ENCODE measurements at places on chromosomes 1 and 21.

- DNase-seq, result no peak
Measured at GRCh38 chr1:177435364-177435763, 264.6 kb downstream of the BRINP2 start.

DNA sequence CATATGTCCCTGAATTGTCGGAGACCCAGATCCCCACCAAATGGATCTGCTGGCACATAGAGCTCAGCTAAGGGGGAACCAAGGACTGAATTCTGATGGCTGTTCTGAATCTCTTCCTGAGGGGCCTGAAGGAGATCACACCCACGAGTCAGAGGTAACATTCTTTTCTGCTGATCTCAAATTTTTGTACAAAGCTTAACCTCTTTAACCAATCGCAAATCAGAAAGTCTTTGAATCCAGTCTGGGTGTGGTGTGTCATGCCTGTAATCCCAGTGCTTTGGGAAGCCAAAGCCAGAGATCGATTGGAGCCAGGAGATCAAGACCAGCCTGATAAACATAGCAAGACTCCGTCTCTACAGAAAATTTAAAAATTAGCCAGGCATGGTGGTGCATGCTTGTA, 62.8 kb upstream of the PRRC2C start:
- DNase-seq, result no peak

- no peak for DNase-seq
Measured at GRCh38 chr21:21029164-21029563, 31.0 kb downstream of the NCAM2 start.

- DNase-seq, result no peak
Measured at GRCh38 chr1:28132171-28133167, 44.0 kb downstream of the PTAFR start.

DNA sequence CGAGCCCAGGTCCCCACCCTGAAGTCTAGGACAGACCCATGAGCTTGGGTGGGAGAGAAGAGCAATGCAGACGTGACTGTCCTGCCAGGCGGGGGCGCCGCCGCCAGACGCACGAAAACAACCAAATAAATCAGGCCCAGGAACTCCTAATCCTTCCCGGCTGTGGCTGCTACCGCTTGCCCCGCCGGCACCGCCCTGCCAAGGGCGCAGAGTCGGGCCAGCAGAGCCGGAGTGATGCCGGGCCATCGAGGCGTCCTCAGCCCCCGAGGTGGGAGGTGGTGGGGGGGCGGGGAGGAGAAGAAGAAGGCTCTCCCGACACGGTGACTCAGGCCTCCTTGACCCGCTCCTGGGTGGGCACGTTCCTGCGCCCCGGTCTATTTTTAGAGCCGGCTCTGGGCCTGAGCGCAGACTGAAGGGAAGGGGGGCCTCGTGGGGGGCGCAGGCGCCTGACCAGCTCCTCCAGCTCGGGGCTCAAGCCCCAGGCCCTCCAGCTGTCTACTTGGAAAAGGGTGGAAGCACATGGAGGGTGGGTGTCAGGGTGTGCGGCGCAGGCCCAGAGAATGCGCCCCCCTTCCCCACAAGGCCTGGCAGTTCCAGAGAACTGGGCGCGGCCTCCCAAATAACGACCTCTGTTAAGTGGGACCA, 10.7 kb upstream of the COL16A1 start:
- DNase-seq, result no peak

GRCh38 chr1:77308889-77309621, 27.2 kb downstream of the AK5 start:
- no peak for DNase-seq

GRCh38 chr21:33799378-33800090, 116.1 kb downstream of the ATP5PO start:
- DNase-seq, result no peak

GRCh38 chr1:112618114-112618720, 724 bp downstream of the ST7L start:
- DNase-seq, result no peak

DNA sequence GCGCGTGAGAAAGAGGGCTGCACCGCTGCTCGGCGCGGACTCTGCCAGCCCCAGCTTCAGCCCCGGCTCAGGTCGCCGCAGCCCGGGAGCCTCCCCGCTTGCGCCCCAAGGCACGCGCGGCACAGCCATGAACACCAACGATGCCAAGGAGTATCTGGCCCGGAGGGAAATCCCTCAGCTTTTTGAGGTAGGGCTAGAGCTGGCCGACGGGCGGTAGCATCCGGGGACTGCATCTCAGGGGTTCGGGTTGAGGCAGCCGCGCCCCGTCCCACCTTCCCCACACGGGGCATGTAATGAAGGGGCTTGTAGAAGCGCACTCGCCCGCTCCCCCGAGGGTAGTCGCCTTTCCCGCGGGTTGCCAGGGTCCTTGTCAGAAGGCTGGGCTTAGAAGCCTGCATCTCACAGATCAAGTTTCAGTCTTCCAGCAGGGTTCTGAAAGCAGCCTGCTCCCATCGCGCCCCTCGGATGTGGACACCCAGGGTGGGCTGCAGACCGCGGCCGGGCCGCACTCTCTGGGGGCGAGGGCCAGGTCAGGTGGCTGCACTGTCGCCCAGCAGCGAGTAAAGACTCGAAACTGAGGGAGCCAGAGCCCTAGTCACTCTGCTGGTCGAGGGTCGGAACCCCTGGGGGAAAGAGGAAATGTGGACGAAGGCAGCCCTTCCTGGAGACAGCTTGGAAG, 507 bp downstream of the AK5 start:
- DNase-seq, result peak; percentile 19

- DNase-seq, result no peak
Measured at GRCh38 chr1:10671090-10671489, 125.4 kb downstream of the CASZ1 start.

DNA sequence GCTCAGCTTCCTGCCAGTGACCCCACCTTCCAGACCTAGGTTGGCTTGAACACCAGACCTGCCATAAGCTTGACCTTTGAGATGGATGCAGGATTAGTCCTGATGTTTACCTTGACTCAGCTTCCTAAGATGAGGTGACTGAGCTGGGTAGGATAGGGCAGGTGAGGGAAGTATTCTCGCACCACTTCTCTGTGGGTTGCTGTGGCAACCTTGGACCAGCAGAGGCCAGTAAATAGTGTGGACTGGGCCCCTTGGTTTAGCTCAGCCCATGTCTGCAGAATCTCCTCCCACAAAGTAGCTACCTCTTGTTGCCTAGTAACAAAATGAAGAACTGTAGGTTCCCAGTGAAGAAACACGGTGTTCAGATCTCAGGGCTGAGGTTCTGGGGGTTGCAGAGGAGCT, 8.4 kb downstream of the RPS6KA1 start:
- no peak for DNase-seq

DNA sequence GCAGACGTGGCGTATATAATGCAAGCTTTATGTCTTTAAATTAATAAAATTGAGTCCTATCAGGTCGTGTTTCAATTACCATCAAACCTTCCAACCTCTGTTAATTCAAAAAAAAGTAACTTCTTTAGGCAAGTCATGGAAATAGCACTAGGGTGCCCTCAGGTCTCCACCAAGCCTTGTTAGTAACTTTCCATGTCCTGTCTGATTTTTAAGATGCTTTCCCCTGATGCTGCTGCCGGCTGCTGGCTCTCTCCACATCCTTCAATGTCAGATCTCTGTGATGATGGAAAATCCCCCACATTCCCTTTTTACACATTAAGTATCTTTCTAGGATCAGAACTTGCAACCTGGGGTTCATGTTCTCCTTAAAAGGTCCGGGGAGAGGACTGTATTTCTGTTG, 3.0 kb downstream of the ERG start:
- no peak for DNase-seq

- no peak for DNase-seq
Measured at GRCh38 chr1:207241164-207241934, 80.1 kb upstream of the CD55 start.

DNA sequence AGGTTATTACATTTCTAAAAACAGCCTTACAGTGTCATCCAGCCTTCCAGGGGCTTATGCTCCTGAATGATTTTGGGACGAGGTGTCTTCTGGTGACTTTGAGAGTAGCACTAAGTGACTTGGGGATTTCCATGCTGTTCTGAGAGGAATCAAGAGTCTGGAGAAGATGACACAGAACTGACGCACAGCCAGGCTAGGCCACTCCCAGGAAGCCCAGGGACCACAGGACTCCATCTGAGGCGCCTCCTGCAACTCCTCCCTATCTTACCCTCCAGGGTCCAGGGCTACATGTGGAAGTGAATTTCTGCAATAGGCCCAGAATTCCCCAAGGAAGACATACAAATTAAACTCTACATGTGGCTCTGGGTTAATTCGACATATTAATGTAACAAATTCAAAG, 92.5 kb downstream of the SLC25A24 start:
- DNase-seq, result peak; percentile 2

GRCh38 chr1:95309031-95309471, 75.0 kb downstream of the RWDD3 start:
- DNase-seq, result peak; percentile 7

DNA sequence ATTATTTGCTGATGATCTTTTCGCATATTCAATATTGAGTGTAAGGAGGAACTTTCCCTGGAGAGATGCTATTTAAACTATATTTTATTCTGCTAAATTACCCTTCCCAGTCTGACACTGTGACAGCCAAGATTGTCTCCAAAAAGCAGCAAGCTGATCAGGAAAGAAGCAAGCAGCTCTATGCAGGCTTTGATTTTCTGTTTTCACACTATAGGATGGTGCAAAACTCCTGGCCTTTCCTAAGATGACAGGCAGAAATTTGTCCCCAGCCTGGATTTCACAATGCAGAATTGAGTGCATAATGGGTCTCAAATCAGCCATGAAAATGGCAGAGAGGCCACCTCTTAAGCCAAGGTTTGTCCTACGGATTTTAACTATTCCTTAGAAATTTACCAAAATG, 1.1 kb downstream of the SGIP1 start:
- no peak for DNase-seq

DNA sequence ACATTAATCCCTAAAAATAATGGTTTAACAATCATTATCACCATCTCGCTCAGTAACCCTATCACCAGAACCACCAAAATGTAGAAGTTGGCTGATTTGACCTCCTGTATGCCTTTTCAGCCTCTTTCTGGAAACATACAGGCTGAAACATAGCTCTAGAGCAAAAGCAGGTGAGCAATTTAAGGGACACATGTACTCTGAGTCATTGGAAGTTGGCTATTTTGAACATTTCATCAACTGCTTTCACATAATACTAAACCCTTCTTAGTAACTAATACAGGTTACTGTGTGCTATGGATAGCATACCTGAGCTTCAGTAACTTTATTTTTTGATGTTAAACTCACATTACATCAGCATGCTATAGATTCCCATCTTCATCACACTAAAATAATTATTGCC, 19.8 kb upstream of the DDAH1 start:
- DNase-seq, result no peak

DNA sequence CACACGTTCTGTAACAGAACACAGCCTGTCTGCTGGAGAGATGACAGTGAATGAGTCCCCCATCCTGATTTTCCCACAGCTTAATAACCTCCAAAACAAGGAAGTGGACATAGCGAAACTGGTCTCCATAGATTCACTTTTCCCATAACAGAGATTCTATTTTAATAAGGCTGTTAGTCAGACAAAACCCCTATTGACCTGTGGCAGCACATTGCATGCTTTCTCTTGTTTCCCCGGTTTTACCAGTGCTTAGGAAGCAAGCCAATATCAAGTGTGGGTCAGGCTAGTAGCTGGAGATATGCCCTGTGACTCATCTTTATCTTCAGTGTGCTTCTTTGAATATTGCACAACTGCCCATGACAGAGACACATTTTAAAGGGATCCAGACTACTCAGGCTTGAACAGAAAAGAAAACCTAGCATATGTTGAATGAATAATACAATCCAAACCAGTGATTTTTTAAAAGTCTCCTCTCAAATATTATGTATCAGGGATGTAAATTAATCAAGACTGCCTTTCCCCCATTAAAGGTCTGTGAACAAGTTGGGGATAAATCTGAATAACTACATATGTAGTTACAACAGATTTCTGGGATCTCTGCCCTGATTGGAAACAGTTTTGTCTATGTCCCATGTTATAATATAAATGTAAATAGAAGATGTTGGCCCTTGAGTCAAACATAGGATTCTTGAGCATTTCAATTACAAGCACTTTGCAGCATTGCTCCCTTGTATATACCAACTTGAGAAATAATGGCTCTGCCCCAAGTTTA, 11.9 kb upstream of the CLDN8 start:
- DNase-seq, result peak; percentile 44

GRCh38 chr1:6271554-6271953, 10.7 kb upstream of the GPR153 start:
- no peak for DNase-seq

- DNase-seq, result no peak
Measured at GRCh38 chr1:33152685-33153432, 29.0 kb downstream of the TRIM62 start.

Data from HTR-8/SVneo (cell line).